ENCODE measurements at places on chromosomes 2 and 18.
A peak's percentile ranks its signal among the peaks of the same experiment; 100 is the strongest.

- no peak for DNase-seq
Measured at GRCh38 chr2:55088400-55088799, 38.1 kb upstream of the RTN4 start.

- no peak for DNase-seq
Measured at GRCh38 chr2:96324721-96325040, 436 bp upstream of the ITPRIPL1 start.

DNA sequence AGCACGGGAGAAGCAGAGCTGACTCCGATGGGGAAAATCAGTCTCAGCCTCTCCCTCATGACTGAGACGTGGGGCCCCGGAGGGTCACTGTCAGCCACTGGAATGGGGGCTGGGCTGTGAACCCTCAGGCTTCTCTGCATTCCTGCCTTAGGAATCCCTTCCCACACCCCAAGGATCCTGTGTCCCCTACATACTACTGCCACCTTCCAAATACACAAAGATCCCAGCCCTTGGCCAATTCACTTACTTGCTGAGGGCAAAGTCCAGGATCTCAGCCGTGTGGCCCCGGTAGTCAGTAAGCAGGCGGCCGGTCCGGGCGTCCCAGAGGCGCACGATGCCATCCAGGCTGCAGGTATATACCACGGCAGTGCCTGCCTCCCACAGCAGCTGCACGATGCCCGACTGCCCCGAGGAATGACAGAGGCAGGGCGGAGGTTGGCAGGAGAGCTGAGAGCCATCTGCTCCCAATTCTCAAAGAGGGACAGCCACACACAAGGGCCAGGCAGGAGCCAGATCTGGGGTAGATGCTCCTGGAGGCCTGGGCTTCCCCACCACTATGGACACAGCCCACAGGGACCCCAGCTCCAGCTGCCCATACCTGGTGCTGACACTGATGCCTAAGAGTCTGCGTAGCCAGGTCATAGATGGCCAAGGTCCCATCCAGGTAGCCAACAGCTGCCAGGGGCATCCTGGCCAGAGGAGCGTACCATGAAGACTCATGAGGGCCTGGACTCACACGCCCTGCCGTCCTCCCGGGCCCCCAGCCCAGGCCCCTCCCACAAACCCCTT is 4.2 kb downstream of the GPBAR1 start:
- no peak for DNase-seq

DNA sequence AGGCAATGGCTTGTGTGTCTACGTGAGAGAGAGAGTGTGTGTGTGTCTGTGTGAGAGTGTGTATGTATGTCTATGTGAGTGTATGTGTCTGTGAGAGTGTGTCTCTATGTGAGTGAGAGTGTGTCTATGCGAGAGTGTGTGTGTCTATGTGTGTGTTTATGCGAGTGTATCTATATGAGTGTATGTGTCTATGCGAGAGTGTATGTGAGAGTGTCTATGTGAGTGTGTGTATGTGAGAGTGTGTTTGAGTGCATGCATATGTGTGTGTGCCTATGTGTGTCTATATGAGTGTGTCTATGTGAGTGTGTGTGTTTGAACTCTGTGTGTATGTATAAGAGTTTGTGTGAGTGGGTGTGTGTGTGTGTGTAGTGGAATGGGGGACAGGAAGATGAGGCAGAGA is 9.8 kb upstream of the GNLY start:
- no peak for DNase-seq

GRCh38 chr2:219995399-219995798 is 368.0 kb downstream of the SLC4A3 start:
- DNase-seq, result no peak

GRCh38 chr18:52334896-52335295 is 5.1 kb upstream of the DCC start:
- DNase-seq, result no peak

GRCh38 chr2:143603035-143603655 is 473.9 kb downstream of the ARHGAP15 start:
- no peak for DNase-seq

- DNase-seq, result no peak
Measured at GRCh38 chr2:200496696-200497095, 13.2 kb downstream of the KCTD18 start.

- no peak for DNase-seq
Measured at GRCh38 chr2:55419233-55419678, 400 bp downstream of the CCDC88A start.

DNA sequence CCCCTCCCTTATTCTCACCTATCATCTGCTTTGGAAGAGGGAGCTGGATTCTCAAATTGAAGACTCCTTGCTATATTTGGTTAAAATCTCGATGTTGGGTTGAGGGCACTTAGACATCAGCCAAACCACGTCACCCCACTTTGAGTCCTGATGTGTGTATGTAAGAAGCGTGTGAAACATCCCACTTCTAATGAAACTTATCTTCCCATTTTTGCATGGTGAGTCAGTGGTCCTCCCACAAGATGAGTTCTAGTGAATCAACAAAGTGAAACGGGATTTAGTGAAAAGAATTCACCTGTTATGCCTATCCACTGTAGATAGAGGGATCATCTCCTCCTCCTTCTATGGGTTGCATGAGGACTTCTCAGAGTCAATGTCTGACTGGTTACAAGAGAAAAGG is 51.4 kb upstream of the SPRED2 start:
- DNase-seq, result no peak

DNA sequence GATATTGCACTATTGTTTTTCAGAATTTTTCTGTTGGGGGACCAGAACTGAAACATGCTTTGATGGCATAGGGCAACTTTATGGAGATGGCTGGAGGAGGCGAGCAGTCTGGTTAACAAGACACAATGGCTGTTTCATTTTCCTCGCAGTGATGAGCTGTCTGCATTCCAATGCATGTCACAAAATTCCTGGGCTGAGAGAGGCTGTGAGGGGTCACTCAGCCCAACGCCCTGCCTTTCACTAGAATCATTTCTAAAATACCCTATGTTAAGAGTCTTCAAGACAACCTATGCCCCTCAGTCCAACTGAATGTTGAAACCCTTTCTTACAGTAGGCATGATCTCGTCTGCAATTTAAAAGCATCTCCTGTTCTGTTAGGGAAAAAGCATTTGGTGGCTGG is 1090.0 kb downstream of the BCL11A start:
- DNase-seq, result no peak

DNA sequence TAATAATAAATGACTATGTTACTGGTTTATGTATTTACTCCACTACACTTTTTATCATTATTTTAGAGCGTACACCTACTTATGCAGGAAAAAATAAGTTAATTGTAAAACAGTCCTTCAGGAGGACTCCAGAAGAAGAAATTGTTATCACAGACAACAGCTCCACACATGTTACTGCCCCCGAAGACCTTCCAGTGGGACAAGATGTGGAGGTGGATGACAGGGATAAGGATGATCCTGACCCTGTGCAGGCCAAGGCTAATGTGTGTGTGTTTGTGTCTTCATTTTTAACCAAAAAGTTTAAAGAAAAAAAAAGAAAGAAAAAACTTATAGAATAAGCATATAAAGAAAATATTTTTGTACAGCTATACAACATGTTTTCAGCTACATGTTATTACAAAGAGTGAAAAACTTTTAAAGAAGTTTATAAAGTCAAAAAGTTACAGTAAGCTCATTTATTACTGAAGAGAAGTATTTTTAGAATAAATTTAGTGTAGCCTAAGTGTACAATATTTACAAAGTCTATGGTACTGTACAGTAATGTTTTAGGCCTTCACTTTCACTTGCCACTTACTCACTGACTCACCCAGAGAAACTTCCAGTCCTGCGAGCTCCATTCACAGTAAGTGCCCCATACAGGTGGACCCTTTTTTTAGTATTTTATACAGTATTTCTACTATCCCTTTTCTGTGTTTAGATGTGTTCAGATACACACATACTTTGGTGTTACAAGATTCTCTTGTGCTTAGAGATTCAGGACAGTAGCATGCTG is 7.5 kb downstream of the TGFBRAP1 start:
- no peak for DNase-seq

GRCh38 chr2:10322973-10323372 is 20.3 kb downstream of the HPCAL1 start:
- DNase-seq, result no peak

- DNase-seq, result no peak
Measured at GRCh38 chr18:11454040-11454439, 155.4 kb upstream of the SLC35G4 start.

DNA sequence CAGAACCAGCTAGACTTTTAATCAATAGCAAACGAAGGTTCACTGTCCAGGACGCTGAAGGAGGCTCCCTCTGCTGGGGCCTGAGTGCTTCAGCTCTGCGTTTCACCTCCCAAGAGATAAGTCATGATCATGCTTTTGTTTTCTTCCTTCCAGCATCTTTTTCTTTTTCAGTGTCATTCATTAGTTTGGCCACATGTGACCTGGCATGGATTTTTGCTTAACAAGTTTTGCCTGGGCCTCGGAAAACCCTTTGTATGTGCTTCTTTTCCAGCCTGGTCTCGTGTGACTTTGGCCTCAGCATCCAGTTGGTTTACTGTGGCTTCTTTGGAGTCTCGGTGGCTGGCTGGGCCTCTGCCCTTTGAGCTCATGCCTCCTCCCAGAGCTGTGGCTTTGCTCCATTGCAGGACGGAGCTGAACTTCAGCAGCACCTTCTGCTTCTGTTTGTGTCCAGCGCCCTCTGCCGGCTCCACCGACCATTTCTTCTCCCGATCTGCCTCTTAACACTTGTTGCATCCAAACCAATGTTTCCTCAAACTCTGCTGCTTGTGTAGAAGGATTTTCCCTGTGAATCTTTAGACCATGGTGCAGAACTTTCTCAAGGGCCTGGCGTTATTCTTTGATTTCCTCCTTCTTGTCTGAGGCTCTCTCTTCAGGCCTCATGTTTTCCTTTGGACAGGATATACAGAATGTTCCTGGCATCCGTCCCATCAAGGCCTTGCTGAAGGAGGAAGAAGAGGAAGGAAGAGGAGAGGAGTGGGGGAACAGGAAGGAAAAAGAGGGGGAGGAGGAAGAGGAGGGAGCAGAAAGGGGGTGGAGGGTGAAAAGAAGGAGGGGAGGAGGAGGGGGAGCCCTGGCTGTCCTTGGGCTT is 23.6 kb upstream of the HES6 start:
- DNase-seq, result peak; percentile 90

GRCh38 chr2:213229814-213230213 is 54.5 kb upstream of the SPAG16 start:
- no peak for DNase-seq

- DNase-seq, result no peak
Measured at GRCh38 chr2:25980951-25981350, 1.3 kb downstream of the KIF3C start.

- no peak for DNase-seq
Measured at GRCh38 chr2:150911766-150912280, 349.8 kb downstream of the RBM43 start.

DNA sequence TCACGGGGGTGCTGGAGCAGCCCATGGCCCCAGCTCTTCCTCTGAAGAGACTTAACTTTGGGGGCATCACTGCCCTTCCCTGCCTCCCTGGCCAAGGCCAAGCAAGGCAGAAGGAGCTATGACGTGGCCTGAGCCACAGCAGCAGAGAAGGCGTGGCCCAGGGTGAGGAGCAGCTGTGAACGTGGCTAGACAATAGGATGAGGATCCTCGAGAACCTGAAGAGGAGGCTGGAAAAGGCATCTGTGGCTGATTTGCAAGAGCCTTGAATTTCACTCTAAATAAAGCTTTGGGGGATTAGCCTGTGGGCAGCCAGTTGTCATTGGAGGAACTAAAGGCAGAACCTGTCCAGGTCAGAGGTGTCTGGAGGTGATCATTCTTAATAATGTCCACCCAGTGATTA is 652.9 kb upstream of the ID2 start:
- no peak for DNase-seq

- DNase-seq, result no peak
Measured at GRCh38 chr2:16687222-16687621, 21.6 kb upstream of the CYRIA start.

DNA sequence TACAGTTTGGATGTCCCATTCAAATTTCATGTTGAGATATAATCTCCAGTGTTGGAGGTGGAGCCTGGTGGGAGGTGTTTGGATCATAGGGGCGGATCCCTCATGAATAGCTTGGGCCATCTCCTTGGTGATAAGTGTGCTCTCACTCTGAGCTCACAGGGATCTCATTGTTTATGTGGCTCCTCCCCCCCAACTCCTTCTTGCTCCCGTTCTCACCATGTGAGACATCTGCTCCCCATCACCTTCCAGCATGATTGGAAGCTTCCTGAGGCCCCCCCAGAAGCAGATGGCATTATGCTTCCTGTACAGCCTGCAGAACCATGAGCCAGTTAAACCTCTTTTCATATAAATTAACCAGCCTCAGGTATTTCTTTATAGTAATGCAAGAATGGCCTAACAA is 3.0 kb upstream of the INPP1 start:
- no peak for DNase-seq

DNA sequence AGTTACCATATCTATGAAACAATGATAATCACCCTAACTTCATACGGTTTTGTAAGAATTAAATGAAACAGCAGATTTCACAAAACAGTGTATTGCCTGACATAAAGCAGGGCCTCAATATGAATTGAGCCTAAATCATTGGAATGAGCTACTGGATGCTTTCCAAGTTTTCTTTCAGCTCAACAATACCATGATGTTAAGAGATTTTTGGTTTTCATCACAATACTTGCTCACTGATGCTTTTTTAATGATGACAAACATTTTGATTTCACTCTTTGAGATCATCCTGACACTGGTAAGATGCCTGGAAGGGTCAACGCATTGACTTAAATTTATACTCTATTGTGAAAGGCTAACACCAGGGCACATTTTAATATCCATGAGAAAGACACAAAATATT is 377.5 kb downstream of the ZNF521 start:
- DNase-seq, result no peak

GRCh38 chr2:137771064-137771463 is 193.2 kb upstream of the HNMT start:
- no peak for DNase-seq

DNA sequence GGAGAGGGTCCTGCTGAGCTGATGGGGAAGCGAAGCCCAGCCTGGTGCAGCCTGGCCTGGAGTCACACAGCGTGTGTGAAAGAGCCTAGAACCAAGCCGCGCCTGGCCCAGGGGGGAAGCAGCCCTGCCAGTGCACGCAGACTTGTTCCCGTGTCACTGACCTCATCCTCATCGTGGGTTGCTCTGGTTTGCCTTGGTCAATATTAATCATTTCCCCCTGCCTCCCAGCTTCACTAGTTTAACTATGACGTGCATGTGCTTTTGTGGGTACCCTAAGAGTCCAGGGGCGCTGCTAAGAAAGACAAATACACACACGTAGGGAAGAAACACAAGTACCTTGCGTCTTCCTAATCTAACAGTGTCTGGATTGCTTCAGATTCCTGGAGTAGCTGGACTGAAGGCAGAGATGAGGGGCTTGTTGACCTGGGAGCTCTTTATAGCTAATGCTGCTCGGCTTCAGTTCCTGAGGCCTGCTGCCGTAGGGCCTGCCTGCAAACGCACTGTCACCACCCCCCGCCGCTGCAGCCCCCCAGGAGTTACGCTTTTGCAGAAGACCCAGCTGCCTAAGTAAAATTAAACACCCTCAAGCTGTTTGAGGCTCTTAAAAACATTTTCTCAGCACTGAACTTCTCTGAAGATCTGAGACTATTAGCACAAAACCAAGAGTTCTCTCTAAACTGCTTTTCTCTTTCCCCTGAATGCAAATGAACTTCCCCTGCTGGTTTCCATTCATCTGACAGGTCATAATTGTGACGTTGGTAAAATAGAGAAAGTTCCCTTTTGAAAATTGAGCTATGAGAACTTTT is 159.2 kb downstream of the FAM210A start:
- DNase-seq, result no peak

- DNase-seq, result no peak
Measured at GRCh38 chr2:144912206-144912605, 392.3 kb upstream of the ZEB2 start.
